ENCODE measurements at places on chromosomes 1 and 21.

GRCh38 chr21:32768530-32768929 is 3.0 kb downstream of the PAXBP1 start:
- no peak for DNase-seq

GRCh38 chr1:59697150-59697800 is 117.5 kb upstream of the HOOK1 start:
- peak; percentile 19 for DNase-seq

GRCh38 chr1:98294127-98294526 is 367.4 kb upstream of the SNX7 start:
- no peak for DNase-seq

- DNase-seq = no peak
These were observed 52.4 kb downstream of the SLC45A1 start for GRCh38 chr1:8370046-8370881.

- DNase-seq = no peak
These were observed 8.3 kb downstream of the EPHX1 start for GRCh38 chr1:225818229-225818628.

DNA sequence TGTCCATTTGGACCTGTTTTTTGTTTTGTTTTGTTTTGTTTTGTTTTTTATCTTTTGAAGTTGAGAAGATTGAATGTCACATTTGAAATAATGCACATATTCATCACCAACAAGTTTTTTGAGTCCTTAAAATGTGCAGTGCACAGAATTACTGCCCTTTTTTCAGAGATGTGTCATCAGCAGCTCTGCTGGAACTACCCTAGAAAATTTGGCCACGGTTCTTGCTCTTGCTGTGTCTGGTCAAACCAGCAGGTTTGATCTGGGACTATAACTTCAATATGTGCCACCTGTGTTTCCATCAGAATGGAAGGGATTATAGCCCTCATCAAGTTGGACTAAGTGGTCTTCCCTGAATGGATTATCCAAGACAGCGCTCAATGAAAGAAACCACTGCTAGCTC is 24.1 kb upstream of the CNN3 start:
- DNase-seq = no peak

GRCh38 chr1:44260792-44261170 is 47.5 kb downstream of the DMAP1 start:
- DNase-seq = no peak

GRCh38 chr1:158931055-158931737 is at the start of gene PYHIN1:
Gene PYHIN1 (plus strand): TSS chr1:158931552. CDS start chr1:158936911, 5,359 bp downstream.
- no peak for DNase-seq

- DNase-seq = no peak
These were observed 4.6 kb downstream of the PEAR1 start for GRCh38 chr1:156898161-156898566.

DNA sequence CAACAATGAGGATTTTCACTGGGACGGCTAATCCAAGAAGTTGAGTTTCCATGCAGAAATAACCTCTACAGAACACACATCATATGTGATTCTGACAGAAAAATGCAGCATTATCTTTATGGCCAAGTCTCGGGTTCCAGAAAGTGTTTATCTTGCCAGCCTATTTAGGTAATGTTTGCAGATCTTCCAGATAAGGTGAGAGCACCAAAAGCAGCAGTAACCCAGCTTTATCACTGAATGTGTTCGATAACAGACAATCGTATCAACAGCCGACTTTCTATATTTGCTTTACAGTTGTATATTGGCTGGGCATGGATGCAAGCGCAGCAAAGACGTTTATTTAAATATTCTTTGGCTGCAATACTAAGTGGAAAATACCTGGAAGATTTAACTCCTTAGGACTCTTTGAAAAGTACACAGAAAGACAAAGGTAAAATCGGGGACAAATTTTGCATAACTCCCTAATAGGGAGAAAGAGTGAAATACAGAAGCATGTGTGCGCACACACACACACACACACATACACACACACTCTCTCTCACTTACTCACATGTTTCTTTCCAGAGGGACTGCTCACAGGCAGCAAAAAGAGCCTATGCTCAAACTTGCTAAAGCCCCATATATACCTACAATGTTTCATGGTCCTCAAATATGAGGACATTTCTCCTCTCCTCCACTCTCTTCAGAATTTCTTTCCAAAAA is 3.0 kb upstream of the CTSK start:
- no peak for DNase-seq

DNA sequence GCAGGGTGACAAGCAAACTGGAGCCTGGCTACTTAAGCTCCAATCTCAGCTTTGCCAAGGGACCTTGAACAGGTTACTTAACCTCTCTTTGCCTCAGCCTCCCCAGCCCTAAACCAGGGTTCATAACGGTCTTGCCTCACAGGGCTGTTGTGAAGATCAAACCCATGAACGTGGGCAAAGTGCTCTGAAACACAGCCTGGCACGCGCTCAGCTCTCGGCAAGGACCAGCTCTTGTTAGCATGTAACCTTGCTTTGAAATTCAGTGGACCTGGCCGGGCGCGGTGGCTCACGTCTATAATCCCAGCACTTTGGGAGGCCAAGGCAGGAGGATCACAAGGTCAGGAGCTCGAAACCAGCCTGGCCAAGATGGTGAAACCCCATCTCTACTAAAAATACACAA is 24.8 kb downstream of the RAP1GAP start:
- DNase-seq = no peak

DNA sequence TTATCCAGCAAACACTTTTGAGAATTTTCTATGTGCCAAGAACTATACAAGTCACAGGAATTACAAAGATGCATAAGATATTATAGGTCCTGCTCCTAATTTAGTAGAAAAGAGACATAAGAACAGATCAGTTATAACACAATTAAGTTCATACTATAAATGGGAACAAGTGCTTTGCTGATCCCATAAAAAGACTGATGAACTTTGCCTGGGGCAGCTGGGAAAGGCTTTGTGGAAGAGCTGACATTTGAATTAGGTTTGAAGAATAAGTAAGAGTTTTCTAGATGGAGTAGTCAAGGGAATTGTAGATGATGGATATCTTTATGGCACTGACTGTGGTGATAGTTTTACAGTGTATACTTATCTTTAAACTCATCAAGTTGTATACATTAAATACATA is 76.5 kb downstream of the VCAM1 start:
- DNase-seq = no peak

GRCh38 chr1:180680558-180681144 is 48.8 kb downstream of the XPR1 start:
- DNase-seq = no peak

GRCh38 chr1:23793018-23793781 is 2.3 kb downstream of the LYPLA2 start:
- peak; percentile 78 for DNase-seq
